Suppressor macrophage treated with lipopolysaccharide for 4 hours (primary cell): ENCODE measurements at places on chromosomes 7 and 10.

DNA sequence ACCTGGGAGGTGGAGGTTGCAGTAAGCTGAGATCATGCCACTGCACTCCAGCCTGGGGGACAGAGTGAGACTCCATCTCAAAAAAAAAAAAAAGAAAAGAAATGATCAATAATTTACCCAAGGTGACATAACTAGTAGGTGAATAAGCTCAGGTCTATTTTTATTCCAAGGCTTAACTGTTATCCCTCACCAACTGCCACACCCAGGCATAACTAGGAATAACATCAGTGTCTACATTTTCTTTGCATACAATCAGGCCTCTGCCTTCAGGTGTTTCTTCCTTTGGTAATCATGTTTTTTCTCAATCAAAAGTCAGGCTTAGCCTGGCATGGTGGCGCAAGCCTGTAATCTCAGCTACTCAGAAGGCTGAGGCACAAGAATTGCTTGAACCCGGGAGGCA lies 26.6 kb downstream of the CPEB3 start:
- DNase-seq, result no peak

GRCh38 chr7:33517191-33517590 lies 387.8 kb downstream of the BBS9 start:
- DNase-seq, result no peak

DNA sequence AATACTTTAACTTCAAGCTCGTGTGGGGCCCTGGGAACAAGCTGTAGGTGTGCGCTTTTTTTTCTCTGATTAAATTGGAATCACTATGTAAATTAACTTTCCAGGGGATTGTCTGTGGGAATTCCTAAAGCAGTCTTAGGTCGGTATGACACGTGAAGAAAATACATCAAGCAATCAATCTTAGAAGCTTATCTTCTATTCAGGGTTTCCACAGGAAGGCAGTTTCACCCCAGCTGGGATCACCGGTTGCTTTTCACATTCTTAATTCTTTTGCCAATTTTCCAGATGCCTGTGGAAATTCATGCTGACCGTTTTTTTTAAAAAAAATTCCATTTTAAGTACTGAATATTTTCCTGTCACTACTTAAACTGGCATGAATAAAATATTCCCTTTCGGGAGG lies 41.9 kb downstream of the CAMK1D start:
- DNase-seq, result no peak

- no peak for DNase-seq
Measured at GRCh38 chr7:142784716-142785115, 13.9 kb downstream of the PRSS2 start.

DNA sequence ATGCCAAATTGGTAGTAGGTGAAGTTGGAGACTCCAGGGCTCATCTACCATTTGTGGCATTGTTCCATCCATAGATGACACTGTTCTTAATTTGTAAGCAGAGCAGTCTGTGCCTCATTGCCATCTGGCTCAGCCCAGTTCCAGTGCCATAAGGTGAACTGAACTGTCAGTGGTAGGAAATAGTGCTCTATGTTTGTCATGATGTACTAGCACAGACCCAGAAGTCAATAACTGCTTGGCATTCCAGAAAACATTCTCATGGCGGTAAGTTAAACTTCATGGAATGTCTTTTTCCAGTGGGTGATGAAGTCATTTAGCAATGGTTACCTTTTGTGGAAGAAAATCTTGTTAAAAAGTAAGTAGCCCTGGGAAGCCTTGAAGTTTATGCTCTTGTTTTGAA lies 302.7 kb downstream of the SUGCT start:
- DNase-seq, result no peak

DNA sequence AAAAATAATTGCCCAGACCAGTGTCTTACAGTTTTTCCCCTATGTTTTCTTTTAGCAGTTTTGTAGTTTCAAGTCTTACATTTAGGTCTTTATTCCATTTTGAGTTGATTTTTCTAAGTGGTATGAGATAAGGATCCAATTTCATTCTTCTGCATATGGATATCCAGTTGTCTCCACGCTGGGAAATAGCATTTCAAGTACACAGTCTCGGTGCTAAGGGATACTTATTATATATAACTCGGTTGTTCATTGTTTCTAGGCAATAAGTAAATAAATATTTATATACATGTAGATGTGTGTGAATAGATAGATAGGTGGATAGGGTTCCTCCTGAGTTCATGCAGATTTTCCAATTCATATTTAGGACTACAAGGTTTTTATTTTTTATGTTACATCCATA lies 16.0 kb downstream of the TAF3 start:
- no peak for DNase-seq

- DNase-seq, result no peak
Measured at GRCh38 chr10:119284679-119285096, 77.3 kb downstream of the GRK5 start.

DNA sequence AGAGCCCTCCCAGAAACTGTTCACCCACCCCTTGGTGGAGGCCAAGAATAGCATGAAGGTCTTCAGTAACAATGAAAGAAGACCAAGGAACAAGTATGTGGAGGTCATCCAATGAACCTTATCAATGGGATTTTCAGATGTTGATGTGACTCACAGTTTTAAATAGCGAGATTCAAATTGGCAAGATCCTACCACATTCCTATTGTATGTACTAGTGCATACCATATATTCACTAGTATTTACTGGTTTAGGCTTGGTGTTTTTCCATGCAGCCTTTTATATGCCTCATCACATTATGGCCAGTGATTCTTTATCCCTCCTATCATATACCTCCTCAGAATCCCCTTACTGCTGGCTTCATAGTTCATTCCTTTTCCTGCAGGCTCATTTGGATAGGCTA lies 54.4 kb downstream of the ITGB8 start:
- DNase-seq, result no peak
